ENCODE measurements at places on chromosomes 13 and 19.

- DNase-seq, result no peak
Observed at GRCh38 chr13:36382030-36382429, 35.8 kb upstream of the SPART start.

GRCh38 chr19:3057275-3057714, 5.0 kb downstream of the TLE5 start:
- DNase-seq, result peak; percentile 66

DNA sequence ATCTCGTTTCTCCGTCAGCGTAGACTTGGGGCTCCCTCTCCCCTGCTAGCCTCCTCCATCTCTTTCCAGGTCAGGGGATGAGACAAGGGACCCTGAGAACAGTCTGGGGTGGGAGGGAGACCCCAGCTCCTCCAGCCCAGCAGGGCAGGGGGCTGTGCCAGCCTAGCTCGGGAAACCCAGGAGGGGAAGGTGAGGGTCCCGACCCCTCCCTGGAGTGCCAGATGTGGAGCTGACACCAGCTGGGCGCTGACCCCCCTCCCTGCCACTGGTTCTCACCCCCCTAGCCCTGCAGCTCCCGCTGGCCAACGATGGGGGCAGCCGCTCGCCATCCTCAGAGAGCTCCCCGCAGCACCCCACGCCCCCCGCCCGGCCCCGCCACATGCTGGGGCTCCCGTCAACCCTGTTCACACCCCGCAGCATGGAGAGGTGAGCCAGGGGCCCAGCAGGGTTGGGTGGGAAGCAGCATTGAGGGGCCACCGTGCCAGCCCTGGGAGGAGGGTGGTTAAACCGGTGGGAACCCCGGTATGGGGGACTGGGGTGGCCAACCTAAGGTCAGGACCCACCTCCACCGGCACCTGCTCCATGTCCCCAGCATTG, 5.1 kb upstream of the TGFBR3L start:
- no peak for DNase-seq

- DNase-seq, result no peak
Observed at GRCh38 chr19:13089139-13089856, 13.4 kb downstream of the LYL1 start.

DNA sequence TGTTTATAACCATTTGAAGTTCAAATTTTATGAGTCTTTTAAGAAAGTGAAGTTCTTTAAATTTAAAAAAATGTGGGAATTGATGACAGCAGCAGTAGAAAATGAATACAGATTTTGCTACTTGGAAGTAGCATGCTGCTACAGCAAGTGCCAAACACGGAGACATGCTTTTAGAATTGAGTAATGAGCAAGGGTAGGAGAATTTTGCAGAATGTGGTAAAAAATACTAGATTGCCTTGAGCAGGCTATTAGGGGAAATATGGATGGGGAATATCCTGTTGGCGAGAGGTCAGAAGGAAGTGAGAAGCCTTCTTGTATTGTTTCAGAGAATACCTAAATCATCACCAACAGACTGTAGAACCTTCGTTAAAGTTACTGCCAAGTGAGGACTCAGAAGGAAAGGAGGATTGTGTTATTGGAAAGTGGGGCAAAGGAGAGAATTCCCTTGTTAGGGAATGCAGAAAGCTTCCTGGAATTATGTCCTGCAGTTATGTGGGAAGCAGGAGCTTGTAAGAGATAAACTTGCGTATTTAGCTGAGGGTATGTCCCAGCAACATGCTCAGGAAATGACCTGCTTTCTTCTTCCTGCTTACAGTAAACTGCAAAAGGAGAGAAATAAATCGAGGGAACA, 32.4 kb upstream of the OXGR1 start:
- no peak for DNase-seq

DNA sequence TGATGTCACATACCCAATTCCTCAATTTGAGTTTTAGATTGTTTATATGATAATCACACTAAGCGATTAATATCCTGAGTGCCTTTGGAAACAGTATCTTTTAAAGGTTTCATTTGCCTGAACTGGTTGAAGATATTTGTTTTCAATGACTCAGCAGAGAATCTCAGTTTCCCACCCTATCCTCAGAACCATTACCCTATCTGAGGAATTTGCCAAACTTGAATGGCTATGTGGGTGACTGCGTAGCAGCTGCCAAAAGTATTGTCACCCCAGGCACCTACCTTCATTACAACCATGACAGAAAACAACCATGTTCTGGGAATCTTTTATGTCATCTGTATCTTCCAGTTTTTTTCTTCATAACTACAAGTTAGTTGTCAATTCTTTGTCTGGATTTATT, 440.1 kb upstream of the NBEA start:
- no peak for DNase-seq

- no peak for DNase-seq
Observed at GRCh38 chr19:4322942-4323665, 15.5 kb downstream of the STAP2 start.
